Diencephalon (tissue), 1 donor: ENCODE measurements at places on chromosomes 11 and 22. TPM values are rescaled to one million over a fixed set of nuclear protein-coding genes. Genes with fewer than 3 reads are reported as not detected.

Gene FOLR2
- 10.8 TPM for total RNA-seq

Gene STK33
- 22.6 TPM for total RNA-seq

Gene CCDC87
- total RNA-seq: 1.2 TPM

Gene CELSR1
- total RNA-seq: 4.4 TPM

Gene RBM14
- total RNA-seq: 45.0 TPM

Gene CNTF
- total RNA-seq: 1.6 TPM

Gene PLEKHB1
- 29.5 TPM for total RNA-seq

Gene TNNT3
- not detected for total RNA-seq

Gene LRRN4CL
- total RNA-seq: 0.46 TPM

Gene TMPRSS5
- 2.1 TPM for total RNA-seq

Gene PTPN5
- 43.4 TPM for total RNA-seq

Gene NOX4
- total RNA-seq: 9.7 TPM

Gene KIRREL3
- 30.0 TPM for total RNA-seq

Gene TSPAN18
- total RNA-seq: 13.6 TPM

Gene POU2AF2
- not detected for total RNA-seq

Gene SIK3
- total RNA-seq: 39.0 TPM

Gene RIMBP3C
- 0.69 TPM for total RNA-seq

Gene MMP3
- not detected for total RNA-seq

Gene ARCN1
- total RNA-seq: 91.6 TPM

Gene SLC39A13
- total RNA-seq: 12.5 TPM

Gene APOBEC3B
- not detected for total RNA-seq

Gene CCDC15
- total RNA-seq: 3.9 TPM

Gene RAG1
- total RNA-seq: 0.69 TPM

Gene HTR3B
- total RNA-seq: 0.23 TPM

Gene OR4D5
- not detected for total RNA-seq

Gene OR5P2
- 0.23 TPM for total RNA-seq

Gene RFPL3
- total RNA-seq: not detected

Gene SLC37A2
- 2.1 TPM for total RNA-seq
